ENCODE measurements at places on chromosomes 3 and 15.

DNA sequence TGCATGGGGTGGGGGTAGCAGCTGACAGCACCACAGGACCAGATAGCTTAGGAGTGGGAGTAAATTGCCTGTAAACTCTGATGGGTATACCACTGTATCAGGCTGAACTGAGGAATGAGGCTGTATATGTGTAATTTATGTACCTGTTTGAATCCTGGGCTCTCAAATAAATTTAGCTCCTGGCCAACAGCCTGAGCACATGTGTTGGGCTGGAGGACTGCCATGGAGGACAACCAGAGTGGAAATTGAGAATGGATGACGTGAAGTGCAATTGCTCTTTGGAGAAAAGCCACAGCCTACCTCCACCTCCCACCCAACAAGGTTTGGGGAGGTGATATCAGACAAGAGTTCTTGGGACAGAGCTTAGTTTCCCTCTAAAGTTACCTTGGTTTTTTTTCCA, 328.6 kb upstream of the PROK2 start:
- DNase-seq, result no peak

GRCh38 chr3:16031434-16031833, 143.0 kb upstream of the GALNT15 start:
- no peak for DNase-seq

GRCh38 chr15:45409596-45409995, 31.3 kb upstream of the GATM start:
- no peak for DNase-seq

DNA sequence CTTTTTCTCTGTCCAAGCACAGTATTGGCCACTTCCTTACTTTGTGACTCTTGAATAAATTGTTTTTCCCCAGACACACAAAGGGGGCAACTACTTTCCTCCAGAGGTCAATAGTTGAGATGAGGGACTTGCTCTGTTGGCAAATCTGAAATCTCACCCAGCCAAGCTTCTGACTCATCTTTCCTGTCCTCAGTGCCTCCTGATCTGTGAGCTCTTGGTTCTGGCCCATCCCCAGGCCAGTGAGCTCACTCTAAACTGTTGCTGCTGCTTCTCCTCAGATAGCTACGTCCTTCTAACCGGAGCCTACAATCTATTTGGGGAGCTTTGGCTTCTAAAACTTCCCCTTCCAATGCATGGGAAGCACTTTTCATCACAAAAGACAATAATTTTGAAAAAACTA, 50.0 kb upstream of the NMD3 start:
- DNase-seq, result no peak

DNA sequence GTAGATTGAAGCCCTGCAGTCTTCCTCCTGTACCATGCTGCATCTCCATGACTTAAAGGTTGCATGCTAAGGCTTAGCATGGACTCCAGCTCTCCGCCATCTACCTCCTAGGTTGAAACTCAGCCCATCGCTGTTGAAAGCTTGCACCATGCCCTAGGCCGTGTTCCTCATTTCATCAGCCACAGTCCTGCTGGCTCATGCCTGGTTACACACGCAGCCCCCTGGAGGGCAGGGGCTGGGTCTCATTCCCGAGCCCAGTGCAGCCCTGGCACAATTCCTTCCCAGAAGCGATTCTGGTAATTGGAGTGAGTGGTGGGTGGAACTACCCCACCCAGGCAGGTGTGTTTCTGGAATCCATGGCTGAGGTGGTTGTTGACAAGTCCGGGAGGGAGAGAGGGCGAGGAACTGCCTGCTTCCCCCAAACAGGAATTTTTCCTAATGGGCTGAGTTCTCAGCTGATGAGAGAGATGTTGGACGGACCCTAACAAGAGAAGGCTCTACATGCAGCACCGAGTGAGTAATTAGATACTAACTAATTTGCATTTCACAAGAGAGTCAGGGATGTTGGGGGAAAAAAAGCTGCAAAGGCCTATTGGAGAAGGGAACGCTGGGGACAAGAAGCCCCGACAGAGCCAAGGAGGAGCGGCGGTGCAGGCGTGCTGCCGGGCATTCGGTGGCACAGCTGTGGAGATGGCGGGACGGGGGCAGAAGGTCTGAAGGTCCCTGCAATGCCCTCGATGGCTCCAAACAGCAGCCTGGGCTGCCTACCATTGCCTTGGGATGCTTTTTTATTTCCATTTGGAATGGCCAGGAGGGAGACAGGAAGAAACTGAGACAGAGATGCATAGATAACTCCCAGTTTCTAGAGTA, 92.3 kb upstream of the TLE3 start:
- no peak for DNase-seq

GRCh38 chr3:155428563-155428962, 135.1 kb upstream of the STRIT1 start:
- no peak for DNase-seq

GRCh38 chr3:40499952-40500351, 5.9 kb upstream of the ZNF620 start:
- DNase-seq, result no peak

GRCh38 chr3:190308154-190308553, 14.1 kb downstream of the CLDN1 start:
- no peak for DNase-seq

- no peak for DNase-seq
Measured at GRCh38 chr15:48584812-48585563, 60.5 kb downstream of the FBN1 start.

- DNase-seq, result no peak
Measured at GRCh38 chr3:26422415-26422814, 200.2 kb upstream of the LRRC3B start.

DNA sequence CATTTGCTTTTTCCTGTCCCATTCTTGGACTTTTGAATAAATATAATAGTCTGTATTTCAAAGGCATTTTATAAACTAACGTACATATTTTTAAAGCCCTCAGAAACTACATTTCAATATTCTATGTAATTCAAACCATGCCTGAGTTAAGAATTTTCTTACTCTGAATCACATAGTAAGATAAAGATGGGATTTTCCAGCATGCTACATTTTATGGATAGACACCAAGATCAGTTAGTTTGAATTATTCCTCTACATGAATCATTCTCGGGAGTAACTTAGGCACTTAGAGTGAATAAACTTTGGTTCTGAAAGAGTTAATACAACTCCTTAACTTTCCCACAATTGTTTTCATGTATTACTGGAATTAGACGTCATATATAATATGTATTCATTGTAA, 713.3 kb upstream of the CBLB start:
- DNase-seq, result no peak

DNA sequence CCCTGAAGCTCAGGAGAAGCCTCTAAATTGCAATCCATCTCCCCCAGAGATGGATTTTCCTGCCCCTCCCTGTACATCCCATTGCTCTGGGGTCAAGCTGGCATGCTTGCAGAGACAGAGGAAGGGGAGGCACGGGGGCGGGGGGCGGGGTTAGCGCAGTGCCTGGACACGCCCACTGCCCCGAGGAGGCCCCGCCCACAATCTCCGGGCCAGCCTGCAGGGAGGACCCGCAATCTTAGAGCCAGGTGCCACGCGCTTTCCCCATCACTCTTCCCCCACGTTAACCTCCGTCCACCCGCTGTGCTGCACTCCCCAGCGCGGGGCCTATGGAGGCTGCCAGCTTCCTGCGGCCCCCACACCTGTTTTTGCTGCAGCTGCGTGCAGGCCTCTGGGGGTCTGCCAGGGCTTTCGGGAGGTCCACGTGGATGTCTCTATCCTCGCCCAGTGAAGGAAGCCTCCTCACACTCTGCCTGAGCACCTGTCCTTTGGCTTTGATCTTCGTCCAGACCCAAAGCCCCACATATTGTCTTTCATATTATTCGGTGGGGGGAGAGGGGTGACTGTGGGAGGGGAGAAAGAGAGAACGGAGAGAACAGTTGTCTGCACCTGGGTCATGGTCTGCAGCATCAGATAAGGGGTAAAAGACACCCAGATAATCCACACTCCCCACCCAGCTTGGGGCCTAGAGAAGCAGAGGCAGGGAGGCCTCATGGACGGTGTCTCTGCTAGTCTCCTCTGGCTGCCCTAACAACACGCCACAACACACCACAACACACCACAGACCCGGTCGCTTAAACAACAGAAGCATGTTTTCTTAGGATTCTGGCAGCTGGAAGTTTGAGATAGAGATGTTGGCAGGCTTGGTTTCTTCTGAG, 118.0 kb upstream of the MEF2A start:
- DNase-seq, result no peak

DNA sequence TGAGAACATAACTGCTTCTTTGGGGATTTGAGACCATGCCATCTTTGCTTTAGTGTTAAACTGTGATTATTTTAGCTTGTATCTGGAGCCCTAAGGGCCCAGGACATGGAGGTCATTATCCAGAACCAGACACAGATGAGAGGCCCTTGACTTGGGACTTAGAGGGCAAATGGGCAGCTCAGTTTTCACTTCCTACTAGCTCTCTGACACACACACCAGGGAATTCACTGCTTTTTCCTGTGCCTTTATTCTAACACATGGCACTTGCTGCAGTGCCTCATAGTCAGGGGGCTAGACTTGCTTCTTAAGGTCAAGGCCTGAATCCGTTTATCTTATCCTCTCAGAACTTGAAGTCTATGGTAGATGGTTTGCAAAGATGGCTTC, 33.3 kb downstream of the AMOTL2 start:
- DNase-seq, result no peak

GRCh38 chr3:128515967-128516366, 23.0 kb upstream of the GATA2 start:
- no peak for DNase-seq

- DNase-seq, result no peak
Measured at GRCh38 chr3:40978442-40978841, 220.9 kb upstream of the CTNNB1 start.

- no peak for DNase-seq
Measured at GRCh38 chr15:74889390-74889882, 406 bp upstream of the MPI start.

All from naive B cell (primary cell).